ENCODE measurements at places on chromosomes 7 and 10.
A peak's percentile ranks its signal among the peaks of the same experiment; 100 is the strongest.

DNA sequence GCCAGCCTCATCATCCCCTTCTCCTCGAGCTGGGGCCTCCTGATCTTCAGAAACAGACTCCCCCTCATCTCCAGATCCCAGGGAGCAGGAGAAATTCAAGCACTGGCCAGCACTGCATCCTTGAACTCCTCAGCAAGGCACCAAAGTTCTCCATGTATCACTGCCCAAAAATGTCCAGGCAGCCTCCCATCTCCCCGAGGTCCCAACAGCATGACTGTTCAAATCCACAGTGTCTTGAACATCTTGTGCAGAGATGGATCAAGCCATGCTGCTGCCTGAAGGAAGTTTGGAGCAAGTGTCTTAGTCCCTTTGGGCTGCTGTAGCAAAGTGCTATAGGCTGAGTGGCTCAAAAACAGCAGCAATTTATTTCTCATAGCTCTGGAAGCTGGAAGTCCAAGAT, 115.5 kb upstream of the GALNT17 start:
- no peak for DNase-seq

DNA sequence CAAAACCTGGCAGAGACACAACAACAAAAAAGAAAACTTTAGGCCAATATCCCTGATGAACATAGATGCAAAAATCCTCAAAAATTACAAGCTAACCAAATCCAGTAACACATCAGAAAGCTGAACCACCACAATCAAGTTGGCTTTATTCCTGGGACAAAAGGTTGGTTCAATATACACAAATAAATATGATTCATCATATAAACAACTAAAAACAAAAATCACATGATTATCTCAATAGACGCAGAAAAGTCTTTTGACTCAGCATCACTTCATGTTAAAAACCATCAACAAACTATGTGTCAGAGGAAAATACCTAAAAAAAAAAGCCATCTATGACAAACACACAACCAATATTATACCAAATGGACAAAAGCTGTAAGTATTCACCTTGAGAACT, 283.5 kb downstream of the THSD7A start:
- DNase-seq: no peak

- no peak for DNase-seq
Observed at GRCh38 chr7:2613931-2614600, 17.7 kb upstream of the TTYH3 start.

DNA sequence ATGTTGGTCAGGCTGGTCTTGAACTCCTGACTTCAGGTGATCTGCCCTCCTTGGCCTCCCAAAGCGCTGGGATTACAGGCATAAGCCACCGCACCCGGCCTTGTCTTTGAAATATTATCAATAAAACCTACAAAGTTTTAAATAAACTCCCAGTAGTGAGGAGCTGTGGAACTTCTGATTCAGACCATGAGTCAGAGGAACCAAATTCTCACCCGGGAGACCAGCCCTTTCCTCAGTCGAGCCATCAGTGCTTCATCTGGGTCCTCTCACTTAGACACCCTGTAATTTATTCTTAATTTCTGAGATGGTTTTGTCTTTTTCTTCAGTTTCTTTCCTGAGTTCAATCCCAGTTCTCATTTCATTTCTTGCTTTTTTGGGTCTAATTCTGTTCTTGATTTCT, 68.6 kb downstream of the DYNC2I1 start:
- DNase-seq: no peak

DNA sequence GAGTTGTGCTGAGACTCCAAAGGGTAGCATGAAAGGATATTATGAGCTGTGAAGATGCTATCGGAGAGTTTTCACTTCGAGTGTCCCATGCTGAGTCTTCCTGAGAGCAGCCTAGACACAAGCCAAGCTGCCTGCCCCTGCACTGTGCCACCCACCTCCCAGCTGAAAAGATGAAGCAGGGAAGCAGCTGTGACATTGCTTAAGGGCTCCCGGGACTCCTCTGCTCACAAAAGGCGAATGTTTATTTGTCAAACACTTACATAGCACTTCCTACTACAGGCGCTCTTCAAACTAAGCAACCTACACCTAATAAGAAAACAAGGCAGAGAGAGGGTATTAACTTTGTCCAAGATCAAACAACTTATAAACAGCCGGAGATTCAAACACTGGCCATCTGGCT, 95.6 kb downstream of the OSBPL3 start:
- no peak for DNase-seq

GRCh38 chr10:46516660-46517416, 39.6 kb downstream of the GPRIN2 start:
- no peak for DNase-seq

DNA sequence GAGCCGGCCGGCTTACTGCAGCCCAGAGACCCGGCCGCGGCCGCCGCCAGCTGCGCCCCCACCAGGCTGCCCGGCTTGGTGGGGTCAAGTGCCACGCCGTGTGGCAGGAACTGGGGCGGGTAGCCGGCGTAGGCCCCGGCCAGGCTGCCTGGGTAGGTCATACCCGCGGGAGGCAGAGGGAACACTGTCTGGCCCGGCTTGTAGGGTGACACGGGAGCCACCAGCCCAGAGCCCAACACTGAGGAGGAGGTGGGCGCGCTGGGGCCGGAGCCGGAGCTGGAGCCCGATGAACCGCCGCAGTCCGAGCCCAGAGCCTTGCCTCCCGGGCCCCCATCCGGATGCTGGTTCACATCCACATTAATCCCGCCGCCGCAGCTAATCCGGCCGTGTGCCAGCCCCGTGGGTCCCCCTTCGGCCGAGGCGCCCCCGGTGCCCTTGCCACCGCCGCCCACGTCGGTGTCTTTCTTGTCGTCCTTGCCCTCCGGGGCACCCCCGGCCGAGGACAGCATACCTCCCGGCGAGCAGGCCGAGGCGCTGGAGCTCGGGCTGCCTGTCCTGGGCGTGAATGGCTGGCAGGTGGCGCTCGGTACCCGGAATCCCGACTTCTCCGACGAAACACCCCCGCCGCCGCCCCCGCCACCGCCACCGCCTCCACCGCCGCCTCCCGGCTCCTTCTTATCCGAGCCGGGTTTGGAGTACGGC, 2.0 kb downstream of the ZNF503 start:
- peak; percentile 18 for DNase-seq

DNA sequence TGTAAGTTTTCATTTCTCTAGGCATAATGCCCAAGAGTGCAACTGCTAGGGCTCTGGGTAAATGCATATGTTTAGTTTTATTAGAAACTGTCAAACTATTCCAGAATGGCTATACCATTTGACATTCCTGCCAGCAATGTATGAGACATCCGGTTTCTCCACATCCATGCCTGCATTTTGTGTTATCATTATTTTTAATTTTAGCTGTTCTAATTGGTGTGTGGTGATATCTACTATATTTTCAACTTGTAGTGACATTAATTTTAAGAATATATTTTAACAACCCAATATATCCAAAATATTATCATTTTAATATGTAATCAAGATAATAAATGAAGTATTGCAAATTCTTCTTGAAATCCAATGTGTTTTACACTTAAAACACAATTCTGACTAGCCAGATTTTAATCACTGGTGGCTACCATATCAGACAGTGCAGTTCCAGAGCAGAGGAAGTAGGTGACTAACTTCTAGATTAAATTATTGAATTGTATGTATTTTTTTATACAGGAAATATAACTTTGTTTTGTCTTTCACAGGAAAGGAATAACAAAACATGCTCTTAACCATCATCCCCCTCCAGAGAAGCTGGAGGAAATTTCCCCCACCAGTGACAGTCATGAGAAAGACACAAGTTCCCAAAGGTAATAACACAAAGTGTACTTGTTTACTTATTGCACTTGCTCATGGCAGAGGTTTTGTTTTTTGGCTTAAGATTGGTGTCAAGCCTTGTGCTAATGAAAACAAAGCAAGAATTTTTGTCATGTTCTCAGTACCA, 6.4 kb downstream of the FAM149B1 start:
- no peak for DNase-seq

- no peak for DNase-seq
Observed at GRCh38 chr10:119357412-119358151, 150.2 kb downstream of the GRK5 start.

- DNase-seq: no peak
Observed at GRCh38 chr10:11010582-11010981, 7.1 kb upstream of the CELF2 start.

DNA sequence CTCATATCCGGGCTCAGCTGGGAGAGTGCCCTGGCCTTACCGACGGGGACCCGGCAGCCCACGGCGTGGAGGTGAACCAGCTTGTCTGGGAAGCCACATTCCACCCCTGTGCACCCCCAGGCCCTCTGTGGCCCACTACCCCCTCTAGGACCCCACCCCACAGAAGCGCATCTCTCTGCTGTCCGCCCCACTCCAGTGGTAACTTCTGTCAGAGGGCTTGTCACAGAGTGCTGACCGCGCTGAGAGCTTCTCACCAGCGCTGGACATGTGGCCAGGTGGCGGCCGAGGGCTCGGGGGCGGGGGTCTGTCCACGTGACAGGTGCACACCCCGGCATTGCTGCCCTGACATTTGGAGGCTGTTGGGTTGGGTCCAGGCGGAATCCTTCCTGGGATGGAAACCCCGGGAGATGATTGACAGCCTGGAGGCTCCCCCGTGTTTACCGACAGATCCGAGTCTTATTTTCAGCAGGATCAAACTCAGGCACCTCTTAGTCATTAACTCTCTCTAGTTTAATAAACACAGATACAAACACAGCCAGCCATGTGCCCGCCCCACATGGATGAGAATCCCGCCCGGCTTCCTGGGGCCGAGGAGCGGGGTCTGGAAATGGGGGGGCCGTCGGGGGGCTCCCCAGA, 5.1 kb downstream of the ELFN1 start:
- no peak for DNase-seq
